ENCODE measurements at places on chromosomes 5 and 9. TPM values are rescaled to one million over a fixed set of nuclear protein-coding genes. Genes with fewer than 3 reads are reported as not detected.

GRCh38 chr5:64594025-64594424 lies 88.2 kb downstream of the RGS7BP start:
- no peak overlapping the region for H3K27ac ChIP-seq
- no peaks in the 10 kb centered on the region for H3K4me1 ChIP-seq
- DNase-seq = no peak

The MYMK gene
- 0.39 TPM for polyA plus RNA-seq

The WWC1 gene
- 6.0 TPM for polyA plus RNA-seq

- H3K4me1 ChIP-seq = no peaks in the 10 kb centered on the region
- H3K36me3 ChIP-seq = no peaks in the 10 kb centered on the region
- no peak for DNase-seq
- no peak overlapping the region for H3K27ac ChIP-seq
- H3K27me3 ChIP-seq = no peaks in the 10 kb centered on the region
Measured at GRCh38 chr5:83513081-83513480, 41.5 kb downstream of the VCAN start.

GRCh38 chr5:2841208-2841607 lies 89.7 kb upstream of the IRX2 start:
- no peaks in the 10 kb centered on the region for H3K4me1 ChIP-seq
- H3K4me3 ChIP-seq = no peak overlapping the region
- H3K27me3 ChIP-seq = no peaks in the 10 kb centered on the region
- H3K36me3 ChIP-seq = no peaks in the 10 kb centered on the region

The ROPN1L gene
- 0.68 TPM for polyA plus RNA-seq

GRCh38 chr5:12679731-12680130 lies 775.5 kb upstream of the CTNND2 start:
- no peak overlapping the region for H3K4me3 ChIP-seq
- no peaks in the 10 kb centered on the region for H3K27me3 ChIP-seq
- no peak overlapping the region for H3K27ac ChIP-seq
- no peak for DNase-seq
- no peaks in the 10 kb centered on the region for H3K4me1 ChIP-seq
- no peaks in the 10 kb centered on the region for H3K36me3 ChIP-seq

DNA sequence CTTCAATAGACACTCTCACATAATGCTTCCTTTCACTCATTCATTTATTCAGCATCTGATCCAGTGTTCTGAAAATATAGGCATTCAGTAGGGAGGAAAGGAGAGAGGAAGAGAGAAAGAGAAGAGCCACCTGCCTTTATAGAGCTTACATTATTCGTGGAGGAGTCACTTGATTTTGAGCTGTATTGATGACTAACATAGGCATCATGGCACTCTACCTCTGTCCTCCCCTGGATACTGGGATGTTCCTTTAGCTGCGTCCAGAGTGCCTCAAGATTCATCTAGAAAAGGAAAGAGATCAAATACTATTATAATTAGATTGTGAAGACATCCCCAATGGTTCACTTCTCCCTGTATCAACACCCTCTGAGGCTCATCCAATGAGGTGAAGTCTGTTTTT lies 345.1 kb downstream of the SPATA31D1 start:
- DNase-seq = no peak
- no peaks in the 10 kb centered on the region for H3K36me3 ChIP-seq
- no peak overlapping the region for H3K4me3 ChIP-seq
- H3K27ac ChIP-seq = no peak overlapping the region

DNA sequence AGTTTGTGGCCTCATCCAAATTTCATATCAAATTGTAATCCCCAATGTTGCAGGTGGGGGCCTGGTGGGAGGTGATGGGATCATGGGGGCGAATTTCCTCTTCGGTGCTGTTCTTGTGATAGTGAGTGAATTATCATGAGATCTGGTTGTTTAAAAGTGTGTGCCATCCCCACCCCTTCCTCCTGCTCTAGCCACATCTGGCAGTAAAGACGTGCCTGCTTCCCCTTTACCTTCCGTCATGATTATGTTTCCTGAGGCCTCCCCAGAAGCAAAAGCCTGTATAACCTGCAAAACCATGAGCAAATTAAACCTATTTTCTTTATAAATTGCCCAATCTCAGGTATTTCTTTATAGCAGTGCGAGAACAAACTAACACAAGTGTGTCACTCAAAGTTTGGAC lies 71.0 kb upstream of the MOCS2 start:
- H3K4me3 ChIP-seq = no peak overlapping the region
- no peaks in the 10 kb centered on the region for H3K4me1 ChIP-seq
- H3K27me3 ChIP-seq = no peaks in the 10 kb centered on the region
- H3K27ac ChIP-seq = no peak overlapping the region
- no peaks in the 10 kb centered on the region for H3K36me3 ChIP-seq
- no peak for DNase-seq

GRCh38 chr5:156552855-156553358 lies 225.9 kb downstream of the SGCD start:
- DNase-seq = no peak
- H3K4me1 ChIP-seq = no peaks in the 10 kb centered on the region
- no peaks in the 10 kb centered on the region for H3K27me3 ChIP-seq
- H3K4me3 ChIP-seq = no peak overlapping the region
- H3K36me3 ChIP-seq = no peaks in the 10 kb centered on the region

The TRMO gene
- polyA plus RNA-seq = 19.8 TPM

GRCh38 chr9:35689542-35690293 lies at the start of gene TPM2:
TSS of gene TPM2 (minus strand) at chr9:35689925. CDS start at chr9:35689817, 108 bp downstream.
- DNase-seq = no peak
- no peaks in the 10 kb centered on the region for H3K36me3 ChIP-seq
- peaks cover 29% of the 10 kb centered on the region for H3K27me3 ChIP-seq

- H3K36me3 ChIP-seq = peaks cover 2% of the 10 kb centered on the region
- no peak overlapping the region for H3K4me3 ChIP-seq
- no peak overlapping the region for H3K27ac ChIP-seq
Measured at GRCh38 chr5:82885627-82886389, 191.4 kb downstream of the TMEM167A start.

The COL23A1 gene
- polyA plus RNA-seq = 2.6 TPM

The WNT8A gene
- polyA plus RNA-seq = 0.09 TPM

GRCh38 chr9:88818495-88819201 lies 172.6 kb upstream of the S1PR3 start:
- peaks cover 48% of the 10 kb centered on the region for H3K27me3 ChIP-seq
- H3K36me3 ChIP-seq = no peaks in the 10 kb centered on the region
- no peak overlapping the region for H3K4me3 ChIP-seq
- H3K27ac ChIP-seq = no peak overlapping the region

GRCh38 chr5:172370237-172370640 lies 84.1 kb downstream of the SH3PXD2B start:
- H3K27ac ChIP-seq = no peak overlapping the region
- no peak overlapping the region for H3K4me3 ChIP-seq
- H3K27me3 ChIP-seq = no peaks in the 10 kb centered on the region
- no peaks in the 10 kb centered on the region for H3K4me1 ChIP-seq
- H3K36me3 ChIP-seq = no peaks in the 10 kb centered on the region

DNA sequence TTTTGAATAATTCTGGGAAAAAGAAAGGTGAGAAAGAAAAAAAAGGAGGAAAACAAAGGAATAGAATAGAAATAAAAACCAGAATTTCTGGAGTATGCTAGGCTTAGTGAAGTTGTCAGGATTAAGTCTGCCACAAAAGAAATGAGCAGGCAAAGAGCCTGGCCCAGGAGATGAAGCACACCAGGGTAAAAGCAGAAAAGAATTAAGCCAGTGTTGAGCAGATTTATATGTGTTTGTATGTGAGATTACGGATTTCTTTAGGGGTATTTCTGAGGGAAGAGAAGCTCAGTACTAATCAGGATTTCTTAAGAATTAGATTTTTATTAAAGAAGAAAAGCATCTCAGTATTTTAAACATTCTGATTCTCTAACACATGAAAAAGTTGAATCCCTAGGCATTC lies 74.5 kb downstream of the MRPS27 start:
- no peak overlapping the region for H3K4me3 ChIP-seq
- H3K27ac ChIP-seq = no peak overlapping the region
- DNase-seq = no peak
- H3K4me1 ChIP-seq = no peaks in the 10 kb centered on the region
- H3K36me3 ChIP-seq = no peaks in the 10 kb centered on the region
- no peaks in the 10 kb centered on the region for H3K27me3 ChIP-seq

GRCh38 chr9:24793787-24794186 lies 248.1 kb upstream of the IZUMO3 start:
- no peaks in the 10 kb centered on the region for H3K4me1 ChIP-seq
- no peak overlapping the region for H3K4me3 ChIP-seq
- no peaks in the 10 kb centered on the region for H3K36me3 ChIP-seq
- no peaks in the 10 kb centered on the region for H3K27me3 ChIP-seq

The SPINK13 gene
- 1.1 TPM for polyA plus RNA-seq

DNA sequence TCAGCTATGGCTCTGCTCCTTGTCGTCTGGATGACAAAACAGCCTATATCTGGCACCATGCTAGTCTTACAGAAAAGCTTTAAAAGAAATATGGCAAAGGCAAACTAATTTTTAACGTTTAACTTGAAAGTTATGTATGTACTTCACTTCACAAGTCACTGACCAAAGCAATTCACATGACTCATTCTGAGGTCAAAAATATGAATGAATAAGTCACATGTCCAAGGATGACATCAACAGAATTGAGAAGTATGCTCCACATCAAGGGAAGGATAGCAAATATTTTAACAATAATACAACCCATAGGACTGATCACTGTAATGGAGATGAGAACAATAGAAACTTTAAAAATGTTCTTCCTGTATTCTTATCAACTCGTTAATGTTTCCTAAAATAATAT lies 1072.6 kb upstream of the NUDT12 start:
- H3K4me1 ChIP-seq = no peaks in the 10 kb centered on the region
- H3K27me3 ChIP-seq = no peaks in the 10 kb centered on the region
- no peak overlapping the region for H3K27ac ChIP-seq

GRCh38 chr5:56616454-56617160 lies 198.7 kb upstream of the MAP3K1 start:
- no peak overlapping the region for H3K27ac ChIP-seq
- no peaks in the 10 kb centered on the region for H3K27me3 ChIP-seq
- DNase-seq = no peak
- H3K4me3 ChIP-seq = no peak overlapping the region
- peaks cover 6% of the 10 kb centered on the region for H3K4me1 ChIP-seq
- no peaks in the 10 kb centered on the region for H3K36me3 ChIP-seq

GRCh38 chr5:80964491-80964890 lies 4.3 kb downstream of the RASGRF2 start:
- H3K4me3 ChIP-seq = no peak overlapping the region
- no peak overlapping the region for H3K27ac ChIP-seq
- peaks cover 23% of the 10 kb centered on the region for H3K27me3 ChIP-seq
- no peaks in the 10 kb centered on the region for H3K36me3 ChIP-seq

- no peak overlapping the region for H3K4me3 ChIP-seq
- H3K4me1 ChIP-seq = no peaks in the 10 kb centered on the region
- no peaks in the 10 kb centered on the region for H3K36me3 ChIP-seq
- H3K27ac ChIP-seq = no peak overlapping the region
- DNase-seq = no peak
- peaks cover 3% of the 10 kb centered on the region for H3K27me3 ChIP-seq
Measured at GRCh38 chr9:117405950-117406705, 8.7 kb downstream of the ASTN2 start.

- H3K27ac ChIP-seq = no peak overlapping the region
- H3K27me3 ChIP-seq = no peaks in the 10 kb centered on the region
- H3K36me3 ChIP-seq = no peaks in the 10 kb centered on the region
- no peak for DNase-seq
- no peaks in the 10 kb centered on the region for H3K4me1 ChIP-seq
Measured at GRCh38 chr9:70607329-70607728, 192.9 kb upstream of the KLF9 start.

GRCh38 chr5:33271606-33272005 lies 169.2 kb upstream of the TARS1 start:
- DNase-seq = no peak
- H3K36me3 ChIP-seq = no peaks in the 10 kb centered on the region
- no peak overlapping the region for H3K27ac ChIP-seq
- no peaks in the 10 kb centered on the region for H3K27me3 ChIP-seq
